ENCODE measurements at places on chromosomes 12 and 14. TPM values are rescaled to one million over a fixed set of nuclear protein-coding genes. Genes with fewer than 3 reads are reported as not detected.

GRCh38 chr12:106030210-106031071 is 108.3 kb downstream of the NUAK1 start:
- DNase-seq = no peak

DNA sequence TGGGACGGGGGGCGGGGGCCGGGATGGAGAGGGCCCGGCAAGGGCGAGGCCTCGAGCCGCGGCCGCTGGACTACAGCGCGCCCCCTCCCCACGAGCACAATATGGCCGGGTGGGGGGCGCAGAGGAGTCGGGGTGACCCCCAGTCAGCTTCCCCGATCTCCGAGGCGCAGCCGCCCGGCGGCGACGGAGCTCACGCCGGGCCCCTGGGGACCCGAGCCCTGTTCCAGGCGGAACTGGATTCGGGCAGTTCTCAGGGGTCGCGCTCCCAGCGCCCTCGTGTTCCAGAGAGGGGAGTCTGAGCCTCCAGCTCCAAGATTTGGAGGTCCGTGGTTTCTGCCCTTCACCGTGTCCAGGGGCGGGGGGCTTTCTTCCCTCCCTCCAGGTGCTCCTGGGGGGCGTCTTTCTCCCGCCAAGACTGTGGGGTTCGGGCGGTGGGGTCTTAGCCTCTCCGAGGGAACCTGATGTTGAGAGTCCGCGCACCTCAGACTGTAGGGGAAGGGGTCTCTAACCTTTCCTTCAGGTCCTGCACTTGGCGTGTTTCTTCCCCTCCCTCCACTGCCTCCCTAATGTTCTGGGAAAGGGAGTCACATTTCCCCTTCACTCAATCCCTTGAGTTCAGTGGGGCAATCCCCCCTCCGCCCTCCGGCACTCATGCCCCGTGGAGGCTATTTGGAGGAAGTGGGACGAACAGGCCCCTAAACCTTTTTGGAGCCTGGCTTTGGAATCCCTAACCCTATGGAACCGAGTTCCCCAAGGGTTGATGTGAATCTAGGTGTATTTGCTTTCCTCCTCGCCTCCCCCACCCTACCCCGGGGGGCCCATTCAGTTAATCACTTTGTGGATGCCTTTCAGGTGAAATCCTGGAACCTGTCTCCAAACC is 584 bp downstream of the ACVR1B start:
- DNase-seq = no peak

DNA sequence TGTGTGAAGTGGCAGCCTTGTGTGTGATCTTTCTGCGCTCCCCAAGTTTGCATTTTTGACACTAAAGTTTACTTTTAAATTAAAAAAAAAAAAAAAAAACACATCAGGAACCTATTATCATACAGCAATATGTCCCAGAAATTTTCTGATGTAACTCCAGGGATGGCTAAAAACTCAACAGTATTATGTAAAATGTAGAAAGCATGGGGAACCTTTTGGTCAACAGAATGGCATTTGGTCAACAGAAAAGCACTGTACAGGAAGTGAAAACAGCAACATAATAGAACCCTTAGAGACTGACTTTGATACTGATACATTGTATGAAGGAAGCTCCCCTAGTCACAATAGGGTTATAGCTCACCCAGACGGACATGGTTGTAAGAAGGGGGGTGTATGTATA is 224.3 kb downstream of the ITPR2 start:
- DNase-seq = no peak

DNA sequence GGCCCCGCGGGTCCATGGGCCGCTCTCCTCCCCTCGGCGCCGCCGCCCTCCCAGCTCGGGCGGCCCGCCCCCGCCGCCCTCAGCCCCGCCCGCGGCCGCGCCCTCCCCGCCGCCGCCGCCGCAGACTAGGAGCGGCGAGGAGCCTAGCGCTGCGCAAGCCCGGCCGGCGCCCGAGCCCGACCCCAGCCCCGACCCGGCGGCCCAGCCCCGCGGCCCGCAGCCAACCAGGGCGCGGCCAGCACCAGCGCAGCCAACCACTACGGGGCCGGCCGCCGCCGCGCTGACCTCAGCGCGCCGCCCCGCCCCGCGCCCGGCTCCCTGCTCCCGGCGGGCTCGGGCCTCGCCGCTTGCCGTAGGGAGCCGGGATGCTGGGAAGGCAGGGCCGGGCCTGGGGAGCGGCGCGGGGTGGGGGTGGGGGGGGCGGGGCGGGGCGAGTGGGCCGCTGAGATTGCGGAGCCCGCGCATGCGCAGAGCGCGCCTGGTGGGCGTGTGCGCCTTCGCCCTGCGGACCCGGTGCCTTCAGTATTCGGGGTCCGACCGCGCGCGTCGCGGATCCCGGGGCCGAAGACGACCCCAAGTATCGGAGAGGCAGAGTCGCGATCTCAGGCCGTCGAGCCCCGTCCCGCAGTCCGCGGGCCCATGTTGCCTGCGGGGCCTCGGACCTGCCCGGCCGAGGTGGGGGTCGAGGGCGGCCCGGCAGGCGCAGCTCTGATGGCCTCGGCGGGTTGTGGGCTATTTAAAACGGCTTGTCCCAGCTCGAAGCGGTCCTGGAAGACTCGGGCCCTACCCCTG is at the start of gene CDC42BPB:
Gene CDC42BPB, minus strand, starts transcription at position 178 of the 792 bp plus-strand sequence. CDS start 376 bp downstream, outside the sequence.
- peak; percentile 33 for DNase-seq

DNA sequence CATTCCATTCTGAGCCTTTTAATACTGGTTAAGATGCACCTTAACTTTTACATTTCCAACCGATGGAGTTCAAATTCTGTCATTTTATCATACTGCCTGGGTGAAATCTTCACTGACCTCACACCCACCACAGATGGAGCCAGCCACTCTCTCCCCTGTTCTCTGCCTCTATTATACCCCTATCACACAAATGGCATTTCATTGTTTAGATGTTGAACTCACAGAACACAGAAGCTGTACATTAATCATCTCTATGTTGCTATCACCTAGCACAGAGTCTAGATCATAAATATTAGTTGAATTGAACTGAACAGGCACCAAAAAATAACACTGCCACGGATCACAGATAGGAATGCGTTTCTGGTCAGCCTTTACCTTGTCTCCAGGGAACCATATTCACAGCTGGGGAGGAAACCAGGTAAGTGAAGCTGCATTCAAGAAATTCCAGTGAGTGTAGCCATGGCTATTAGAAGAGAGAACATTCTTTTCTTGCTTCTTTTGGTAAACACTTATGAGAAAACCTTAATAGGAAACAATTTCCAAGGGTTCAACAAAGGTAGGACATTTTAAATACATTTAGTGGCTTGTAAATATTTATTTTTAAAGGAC is 194.9 kb upstream of the RMST start:
- no peak for DNase-seq

- no peak for DNase-seq
These were observed 11.3 kb downstream of the DDX51 start for GRCh38 chr12:132132609-132133430.

GRCh38 chr14:21192875-21193535 is 37.1 kb upstream of the OR5AU1 start:
- no peak for DNase-seq

DNA sequence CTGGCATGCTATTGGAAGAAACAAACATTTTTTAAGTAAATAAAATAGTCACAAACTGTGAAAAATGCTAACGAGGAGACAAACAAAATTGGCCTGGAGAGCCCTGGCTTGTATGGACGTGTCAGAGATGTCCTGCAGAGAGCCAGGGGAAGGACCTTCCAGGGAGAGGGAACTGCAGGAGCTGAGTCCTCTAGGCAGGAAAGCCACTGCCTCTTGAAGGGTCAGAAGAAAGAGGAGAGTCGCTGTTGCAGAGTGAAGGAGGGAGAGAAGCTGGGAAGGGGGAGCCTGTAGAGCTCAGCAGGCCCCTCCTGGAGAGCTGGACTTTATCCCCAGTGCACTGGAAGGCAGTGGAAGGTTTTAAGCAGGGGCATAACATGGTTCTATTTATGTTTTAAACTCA is 80.3 kb upstream of the PWP1 start:
- no peak for DNase-seq

GRCh38 chr14:40368314-40368713 is 936.1 kb upstream of the FBXO33 start:
- DNase-seq = no peak

DNA sequence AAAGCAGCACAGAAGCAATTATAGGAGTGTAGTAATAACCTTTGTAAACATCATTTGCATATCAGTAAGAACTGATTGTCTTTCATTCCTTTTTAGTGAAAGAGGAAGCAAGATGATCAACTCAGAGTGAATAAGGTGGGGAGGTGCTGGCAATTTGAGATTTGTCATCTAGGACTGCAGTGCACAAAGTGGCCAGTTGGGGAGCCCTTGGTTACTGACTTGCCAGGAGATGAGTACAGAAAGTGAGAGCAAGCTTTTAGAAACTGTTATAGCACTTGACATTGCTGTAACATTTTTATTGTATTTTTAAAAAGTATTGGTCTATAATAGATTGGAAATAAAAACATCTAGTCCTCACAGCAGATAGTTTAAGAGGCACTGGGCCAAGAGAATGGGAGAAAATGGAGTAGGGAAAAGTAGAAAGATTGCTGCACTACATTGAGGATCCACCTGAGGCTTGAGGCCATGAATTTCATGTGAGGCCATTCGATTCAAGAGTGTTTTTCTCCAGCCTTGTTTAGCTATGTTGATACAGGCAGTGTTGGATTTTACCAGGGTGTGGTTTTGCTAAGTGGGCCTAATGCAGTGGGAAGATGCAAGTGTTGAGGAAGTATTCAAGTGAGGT is 98.2 kb downstream of the SNAPC1 start:
- peak; percentile 78 for DNase-seq

- DNase-seq = no peak
These were observed 231.5 kb downstream of the NUBPL start for GRCh38 chr14:31792726-31793125.

C3AR1 gene
- 9.1 TPM for total RNA-seq

CRY1 gene
- total RNA-seq = 13.5 TPM

LGR5 gene
- not detected for total RNA-seq

TMEM119 gene
- not detected for total RNA-seq

Data from activated CD8-positive, alpha-beta T cell treated with anti-CD3 and anti-CD28 coated beads, Interleukin-2, amount 10 ng/mL, durations not matched to agents 7 days and 5 days (primary cell).